ENCODE measurements at places on chromosomes 5 and 9. TPM values are rescaled to one million over a fixed set of nuclear protein-coding genes. Genes with fewer than 3 reads are reported as not detected.

DNA sequence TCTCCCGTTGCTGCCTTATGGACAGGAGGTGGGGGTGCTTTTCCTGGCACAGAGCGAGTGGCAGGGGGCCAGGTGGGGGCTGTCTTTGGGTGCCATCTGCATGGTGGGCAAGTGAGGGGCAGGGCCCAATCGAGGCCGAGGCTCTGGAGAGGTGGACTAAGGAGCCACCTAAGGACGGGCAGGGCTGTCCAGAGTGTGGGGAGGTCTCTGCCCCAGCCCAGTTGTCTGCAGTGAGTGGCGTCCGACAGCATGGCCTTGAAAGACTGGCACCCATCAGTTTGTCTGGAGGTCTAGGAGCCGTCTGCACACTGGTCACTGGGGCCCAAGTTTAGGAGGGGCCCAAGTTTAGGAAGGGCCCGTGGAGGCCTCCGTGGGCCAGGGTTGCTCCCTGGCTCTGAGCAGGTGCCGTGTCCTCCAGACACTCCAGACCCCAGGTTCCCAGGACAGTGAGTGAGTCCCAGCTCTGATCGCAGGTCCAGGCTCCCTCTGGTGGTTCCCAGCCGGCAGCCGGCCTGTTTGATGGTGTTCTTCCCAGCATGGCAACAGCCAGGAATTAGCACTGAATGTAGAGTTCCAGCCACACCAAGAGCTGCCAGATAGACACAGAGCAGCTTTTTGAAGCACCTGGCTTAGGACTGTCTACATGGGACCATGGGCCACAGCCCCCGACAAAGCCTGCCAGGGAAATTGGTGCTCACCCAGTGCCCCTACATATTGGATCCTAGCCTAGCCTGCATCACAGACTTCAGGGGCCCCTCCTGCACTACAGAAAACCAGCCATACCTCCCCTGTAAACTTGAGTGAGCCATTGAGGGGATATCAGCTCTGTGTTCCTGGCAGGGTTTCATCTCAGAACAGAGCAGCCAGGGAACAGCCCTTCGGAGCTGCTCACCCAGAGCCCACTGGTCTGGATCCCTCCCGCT lies 120.9 kb downstream of the WNK2 start:
- no peaks in the 10 kb centered on the region for H3K36me3 ChIP-seq
- peak overlapping the region; percentile 93 for H3K27ac ChIP-seq
- peak; percentile 70 for DNase-seq
- H3K4me1 ChIP-seq: peaks cover 60% of the 10 kb centered on the region
- H3K4me3 ChIP-seq: no peak overlapping the region
- no peaks in the 10 kb centered on the region for H3K27me3 ChIP-seq

GRCh38 chr5:115168829-115169486 lies 750 bp downstream of the TRIM36 start:
- H3K27ac ChIP-seq: no peak overlapping the region
- peaks cover 8% of the 10 kb centered on the region for H3K4me1 ChIP-seq
- peaks cover 25% of the 10 kb centered on the region for H3K27me3 ChIP-seq
- peak overlapping the region; percentile 76 for H3K4me3 ChIP-seq

DNA sequence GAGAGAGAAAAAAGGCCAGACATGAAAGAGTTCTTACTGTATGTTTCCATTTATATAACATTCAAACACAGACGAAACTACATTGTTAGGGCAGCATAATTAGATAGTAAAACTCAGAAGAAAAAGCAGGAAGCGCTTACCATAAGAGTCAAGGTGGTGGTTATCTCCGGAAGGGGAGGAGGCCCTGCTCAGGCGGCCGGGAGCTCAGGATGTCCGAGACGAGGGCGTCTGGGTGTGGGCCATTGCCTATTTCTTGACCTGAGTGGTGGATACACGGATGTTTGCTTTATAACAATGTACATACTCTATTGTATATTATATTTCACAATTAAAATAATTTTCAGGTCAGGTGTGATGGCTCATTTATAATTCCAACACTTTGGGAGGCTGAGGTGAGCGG lies 80.9 kb upstream of the COL5A1 start:
- H3K27me3 ChIP-seq: no peaks in the 10 kb centered on the region
- no peak for DNase-seq
- H3K4me1 ChIP-seq: no peaks in the 10 kb centered on the region
- no peaks in the 10 kb centered on the region for H3K36me3 ChIP-seq
- no peak overlapping the region for H3K4me3 ChIP-seq
- no peak overlapping the region for H3K27ac ChIP-seq

DNA sequence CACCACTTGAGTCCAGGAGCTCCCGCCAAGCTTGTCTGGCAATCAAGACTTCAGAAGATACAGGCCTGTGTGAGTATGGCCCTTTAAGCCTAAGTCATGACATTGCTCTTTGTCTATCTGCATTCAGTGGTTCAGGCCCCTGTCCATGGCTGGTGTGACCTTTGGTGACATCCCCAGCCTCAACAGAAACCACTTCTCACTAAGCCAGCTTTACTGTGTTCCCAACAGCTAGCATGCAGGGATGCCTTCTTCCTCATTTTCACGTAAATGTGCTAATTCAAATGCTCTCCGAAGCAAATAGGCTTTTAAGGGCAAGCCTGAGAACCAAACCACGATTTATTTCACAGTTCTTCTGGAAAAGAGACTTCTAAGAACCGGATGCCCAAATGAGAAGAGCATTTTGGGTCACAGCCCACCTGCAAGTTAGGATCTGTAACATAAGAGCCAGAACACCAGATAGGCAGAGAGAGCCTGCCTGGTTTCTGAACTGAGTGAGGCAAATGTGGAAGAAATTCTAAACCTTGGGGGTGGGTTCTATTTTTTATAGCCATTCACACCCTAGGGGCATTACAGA lies 14.9 kb downstream of the CD180 start:
- H3K27ac ChIP-seq: peak overlapping the region; percentile 39
- H3K27me3 ChIP-seq: no peaks in the 10 kb centered on the region
- no peak overlapping the region for H3K4me3 ChIP-seq
- no peaks in the 10 kb centered on the region for H3K36me3 ChIP-seq
- H3K4me1 ChIP-seq: peaks cover 3% of the 10 kb centered on the region

Gene SOHLH1
- total RNA-seq: not detected
